ENCODE measurements at places on chromosomes 3 and 15. TPM values are rescaled to one million over a fixed set of nuclear protein-coding genes. Genes with fewer than 3 reads are reported as not detected.
A peak's percentile ranks its signal among the peaks of the same experiment; 100 is the strongest.

- peak; percentile 86 for DNase-seq
These were observed 23.5 kb upstream of the LRTM1 start for GRCh38 chr3:54951405-54951804.

GATM gene
- 0.23 TPM for total RNA-seq

DNA sequence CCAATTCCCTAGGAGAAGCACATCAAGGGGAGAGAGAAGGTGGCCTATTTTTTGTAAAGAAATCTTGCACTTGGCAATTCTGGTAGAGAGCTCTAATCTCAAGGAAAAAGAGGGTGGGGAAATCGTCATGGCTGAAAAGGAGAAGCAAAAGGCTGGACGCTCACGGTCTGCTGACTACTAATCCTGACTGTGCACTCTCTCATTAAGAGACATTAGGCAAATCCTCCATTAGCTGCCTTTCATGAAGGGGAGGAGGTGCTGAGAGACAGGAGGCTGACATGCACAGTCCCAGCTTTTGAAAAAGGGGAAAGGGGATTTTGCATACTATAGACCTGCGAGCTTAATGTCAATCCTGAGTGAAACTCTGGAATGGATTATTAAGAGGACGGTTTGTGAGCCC, 170.0 kb downstream of the NR2F2 start:
- no peak for DNase-seq

SOX14 gene
- total RNA-seq: not detected

GRCh38 chr3:133574260-133574881, 885 bp downstream of the CDV3 start:
- peak; percentile 79 for DNase-seq

NPAP1 gene
- not detected for total RNA-seq

IQCB1 gene
- 6.1 TPM for total RNA-seq

DNA sequence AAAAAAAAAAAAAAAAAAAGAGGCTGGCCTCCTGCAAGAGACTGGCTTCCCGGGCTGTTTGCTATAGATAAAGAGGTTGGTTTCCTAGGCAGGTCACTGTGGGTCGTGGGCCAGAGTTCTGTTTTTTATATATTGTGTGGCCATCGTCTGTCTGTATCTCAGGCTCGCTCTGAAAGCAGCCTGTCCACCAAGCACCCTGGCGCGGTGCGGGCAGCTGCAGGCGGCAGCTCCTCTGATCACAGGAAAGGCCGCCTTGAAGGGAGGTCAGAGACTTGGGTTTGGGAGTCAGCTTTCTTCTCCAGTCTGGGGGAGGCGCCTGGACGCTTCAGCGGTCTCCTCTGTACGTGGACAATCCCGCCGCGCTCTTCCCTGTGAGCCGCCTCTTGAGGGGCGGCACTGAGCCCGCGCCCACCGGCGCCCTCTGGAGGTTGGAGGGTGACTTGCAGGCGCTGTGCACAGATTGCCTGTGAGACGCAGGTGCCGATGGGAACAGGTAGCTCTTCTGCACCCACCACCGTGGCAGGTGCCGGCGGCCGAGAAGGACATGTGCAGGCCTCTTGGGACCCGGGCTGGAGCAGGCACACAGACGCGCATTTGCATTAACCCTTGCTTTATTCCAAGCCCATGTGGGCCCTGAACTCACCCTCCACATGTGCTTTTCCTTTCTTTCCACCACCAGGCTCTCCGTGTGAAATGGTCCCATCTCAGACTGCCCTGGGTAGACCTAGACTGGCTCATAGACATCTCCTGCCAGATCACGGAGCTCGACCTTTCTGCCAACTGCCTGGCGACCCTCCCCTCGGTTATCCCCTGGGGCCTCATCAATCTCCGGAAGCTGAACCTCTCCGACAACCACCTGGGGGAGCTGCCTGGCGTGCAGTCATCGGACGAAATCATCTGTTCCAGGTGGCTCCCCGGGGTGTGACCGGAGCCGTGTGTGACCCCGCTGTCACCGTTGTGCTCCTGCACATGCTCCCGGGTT, 89.3 kb downstream of the LRRK1 start:
- DNase-seq: no peak

DNA sequence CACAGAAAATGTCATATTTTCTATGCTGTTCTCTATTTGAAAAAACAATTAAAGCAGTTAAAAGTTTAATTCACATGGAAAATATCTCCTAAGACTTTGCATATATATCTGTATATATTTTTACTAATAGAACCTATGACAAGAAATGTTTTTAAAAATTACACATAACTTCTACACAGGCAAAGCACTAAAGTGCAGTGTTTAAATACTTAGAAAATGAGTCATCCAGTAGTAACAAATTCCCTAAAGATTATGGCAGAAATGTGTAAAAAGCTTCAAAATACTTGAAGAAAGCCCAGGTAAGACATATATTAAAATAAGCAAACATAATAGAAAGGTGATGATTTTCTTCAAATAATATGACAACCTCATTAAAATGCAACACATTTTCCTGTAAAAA, 236.6 kb downstream of the TBC1D5 start:
- DNase-seq: no peak

DNA sequence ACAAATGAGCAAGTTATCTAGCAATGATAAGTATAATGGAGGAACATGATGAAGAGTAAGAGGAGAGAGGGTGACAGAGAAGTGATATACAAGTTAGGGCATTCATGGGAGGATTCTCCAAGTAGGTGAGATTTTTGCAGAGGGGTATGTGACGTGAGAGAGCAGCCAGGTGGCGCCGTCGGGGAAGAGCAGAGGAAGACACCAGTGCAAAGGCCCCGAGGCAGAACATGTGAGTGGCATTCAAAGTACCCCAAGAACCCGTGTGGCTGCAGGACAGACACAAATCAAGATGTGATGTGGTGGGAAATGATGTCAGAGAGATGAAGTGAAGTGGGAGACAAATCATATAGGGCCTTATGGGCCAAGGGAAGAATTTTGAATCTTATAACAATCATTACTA, 81.8 kb upstream of the GRM7 start:
- no peak for DNase-seq

- DNase-seq: no peak
These were observed 39.5 kb downstream of the TCF12 start for GRCh38 chr15:56957812-56958406.

IGSF10 gene
- total RNA-seq: 0.10 TPM

DNA sequence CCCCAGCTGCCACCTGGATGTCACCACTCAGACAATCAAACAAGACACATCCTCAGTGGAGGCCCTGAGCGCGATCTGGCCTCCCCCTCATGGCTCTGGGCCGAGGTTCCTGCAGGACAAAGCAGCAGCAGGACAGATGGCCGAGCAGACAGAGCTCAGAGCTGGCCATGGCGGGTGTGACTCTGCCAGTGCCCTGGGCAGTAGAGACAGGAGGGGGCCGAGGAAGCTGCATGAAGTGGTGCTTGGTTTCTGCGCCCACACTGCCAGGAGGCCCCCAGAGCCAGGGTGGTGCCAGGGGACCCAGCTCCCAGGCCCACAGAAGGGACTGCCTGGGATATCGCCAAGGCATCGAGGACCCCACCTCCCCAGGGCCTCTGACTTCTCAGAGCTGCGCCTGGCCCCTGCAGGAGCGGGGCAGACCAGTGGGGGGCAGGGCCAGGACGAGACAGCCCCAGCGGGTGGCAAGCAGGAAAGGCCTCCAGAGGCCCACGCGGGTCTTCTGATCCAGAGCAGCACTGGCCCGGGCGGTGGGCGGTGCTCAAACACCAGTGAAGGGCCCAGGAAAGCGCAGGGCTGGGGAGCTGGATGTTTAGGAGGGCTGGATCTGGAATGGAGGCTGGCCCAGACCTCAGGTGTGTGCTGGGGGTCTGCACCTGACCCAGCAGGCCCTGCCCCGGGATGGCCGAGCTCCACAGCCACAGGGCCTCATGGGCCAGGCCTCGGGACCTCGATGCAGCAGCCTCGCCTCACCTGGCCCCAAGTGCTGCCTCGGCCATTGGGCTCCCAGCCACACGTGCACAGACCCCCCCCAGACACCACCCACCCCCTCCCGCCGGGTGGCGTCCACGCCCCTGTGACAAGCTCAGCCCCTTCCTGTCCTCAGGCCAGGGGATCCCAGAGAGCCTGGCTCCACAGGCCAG, 76.0 kb downstream of the GOLGA8G start:
- DNase-seq: no peak

GRCh38 chr3:110628650-110629301, 442.8 kb upstream of the NECTIN3 start:
- DNase-seq: no peak

GRCh38 chr3:61612211-61613194, 51.1 kb downstream of the PTPRG start:
- DNase-seq: no peak

ATP13A4 gene
- not detected for total RNA-seq
